ENCODE measurements at places on chromosomes 12 and 14. TPM values are rescaled to one million over a fixed set of nuclear protein-coding genes. Genes with fewer than 3 reads are reported as not detected.

Gene FOXA1
- total RNA-seq: not detected

GRCh38 chr12:90618586-90618985, 336.4 kb downstream of the CCER1 start:
- no peak for DNase-seq

DNA sequence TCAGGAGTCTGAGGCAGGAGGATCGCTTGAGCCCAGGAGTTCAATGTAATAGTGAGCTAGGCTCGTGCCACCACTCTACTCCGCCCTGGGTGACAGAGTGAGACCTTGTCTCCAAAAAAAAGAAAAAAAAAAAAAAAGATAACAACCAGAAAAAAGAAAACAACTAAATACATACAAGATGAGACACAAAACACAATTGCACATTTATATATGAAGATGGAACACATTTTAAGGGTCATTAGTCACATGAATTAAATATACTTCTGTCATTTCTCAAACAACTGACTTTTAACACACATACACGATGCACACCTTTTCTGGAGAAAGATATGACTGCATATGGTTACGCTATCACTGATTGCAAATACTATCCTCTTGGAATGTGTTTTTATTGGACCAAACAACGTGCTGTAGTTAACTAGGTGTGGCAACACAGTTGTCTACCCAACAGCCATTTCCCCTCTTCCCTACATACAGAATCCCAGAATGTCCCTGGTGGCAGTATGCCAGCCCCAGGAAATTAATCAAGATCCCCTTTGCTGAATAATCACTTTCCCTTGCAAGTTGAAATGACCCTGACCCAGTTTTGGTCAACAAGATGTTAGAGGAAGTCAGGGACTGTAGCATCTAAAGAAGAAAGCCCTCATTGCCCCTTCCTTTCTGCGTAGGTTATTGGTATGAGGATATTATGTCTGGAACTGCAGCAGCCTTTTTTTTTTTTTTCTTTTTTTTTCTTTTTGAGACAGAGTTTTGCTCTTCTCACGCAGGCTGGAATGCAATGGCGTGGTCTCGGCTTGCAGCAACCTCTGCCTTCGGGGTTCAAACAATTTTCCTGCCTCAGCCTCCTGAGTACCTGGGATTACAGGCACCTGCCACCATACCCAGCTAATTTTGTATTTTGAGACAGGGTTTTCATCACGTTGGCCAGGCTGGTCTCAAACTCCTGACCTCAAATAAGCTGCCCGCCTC, 5.6 kb upstream of the MYL6B start:
- no peak for DNase-seq

DNA sequence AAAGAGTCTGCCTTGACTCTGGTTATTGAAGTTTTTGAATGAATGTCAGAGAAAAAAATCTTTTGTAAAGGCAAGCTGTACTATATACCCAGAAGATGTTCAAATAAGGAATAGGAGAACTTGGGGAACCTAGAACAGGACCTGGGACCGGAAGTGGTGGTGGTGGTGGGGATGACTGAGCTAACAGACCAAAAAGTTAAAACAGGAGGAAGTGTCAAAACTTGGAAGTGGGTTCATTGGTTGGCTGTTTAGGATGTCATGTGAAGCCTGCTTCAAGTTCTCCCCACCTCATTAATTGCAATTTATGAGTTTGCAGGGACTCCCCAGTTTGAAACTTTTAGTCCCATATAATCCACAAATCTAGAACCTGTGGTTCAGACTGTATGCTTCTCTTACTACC, 26.2 kb downstream of the PLXNC1 start:
- DNase-seq: no peak
